ENCODE measurements at places on chromosomes 6 and 20.

GRCh38 chr6:15842727-15843117, 179.9 kb upstream of the DTNBP1 start:
- no peak for DNase-seq

DNA sequence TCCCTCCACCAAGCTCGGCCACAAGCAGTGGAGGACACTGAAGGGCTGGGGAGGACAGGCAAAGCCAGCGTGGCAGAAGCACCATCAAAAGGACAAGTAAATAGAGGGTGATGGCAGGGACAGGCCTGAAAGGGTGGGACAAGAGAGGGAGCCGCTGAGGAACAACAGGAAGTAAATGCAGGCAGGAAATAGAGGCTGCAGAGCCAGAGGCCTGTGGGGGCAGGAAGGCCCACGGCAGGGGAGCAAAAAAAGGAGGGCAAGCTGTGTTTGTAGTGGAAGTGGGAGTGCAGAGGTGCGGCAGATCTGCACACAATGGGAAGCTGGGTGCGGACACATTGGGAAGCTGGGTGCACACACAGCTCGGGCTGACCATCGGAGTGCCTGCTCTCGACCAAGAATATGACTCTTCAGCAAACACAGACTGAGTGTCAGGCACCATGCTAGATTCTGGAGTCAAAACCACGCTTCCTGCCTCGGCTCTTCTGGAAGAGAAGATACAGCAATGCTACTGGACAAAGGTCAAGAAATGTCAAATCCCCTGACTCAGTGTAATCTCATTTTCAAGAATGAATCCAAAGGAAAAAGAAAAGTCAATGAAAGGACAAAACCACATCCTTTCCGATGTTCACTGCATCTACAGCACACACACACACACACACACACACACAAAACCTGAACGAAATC, 40.4 kb upstream of the RAB22A start:
- DNase-seq, result no peak

DNA sequence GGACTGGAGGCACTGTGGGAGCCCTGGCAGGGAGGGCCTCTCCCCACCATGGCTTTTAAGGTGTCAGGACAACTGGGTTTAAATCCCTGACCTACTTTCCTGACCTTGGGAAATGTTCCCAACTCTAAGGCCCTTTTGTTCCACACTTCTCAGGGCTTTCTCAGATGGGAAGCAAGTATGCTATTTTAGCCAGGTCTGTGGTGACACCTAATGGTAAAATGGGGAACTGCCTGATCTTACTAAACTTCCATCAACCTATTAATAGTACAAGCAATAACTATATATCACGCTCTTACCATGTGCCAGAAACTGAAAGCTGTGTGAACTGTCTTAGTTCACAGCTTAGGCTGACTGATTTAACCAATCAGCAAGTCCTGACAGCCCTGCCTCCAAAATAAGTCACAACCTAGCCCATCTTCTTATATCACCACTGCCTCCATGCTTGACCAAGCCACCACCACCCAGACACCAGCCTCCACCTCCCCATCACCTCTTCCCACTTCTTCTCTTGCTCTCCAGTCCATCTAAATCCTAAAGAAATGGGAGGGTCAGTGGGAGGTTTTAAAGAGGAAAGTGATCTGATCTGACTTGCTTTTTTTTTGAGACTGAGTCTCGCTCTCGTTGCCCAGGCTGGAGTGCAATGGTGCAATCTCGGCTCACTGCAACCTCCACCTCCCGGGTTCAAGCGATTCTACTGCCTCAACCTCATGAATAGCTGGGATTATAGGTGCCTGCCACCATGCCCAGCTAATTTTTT, 6.9 kb upstream of the BLCAP start:
- peak; percentile 52 for DNase-seq

DNA sequence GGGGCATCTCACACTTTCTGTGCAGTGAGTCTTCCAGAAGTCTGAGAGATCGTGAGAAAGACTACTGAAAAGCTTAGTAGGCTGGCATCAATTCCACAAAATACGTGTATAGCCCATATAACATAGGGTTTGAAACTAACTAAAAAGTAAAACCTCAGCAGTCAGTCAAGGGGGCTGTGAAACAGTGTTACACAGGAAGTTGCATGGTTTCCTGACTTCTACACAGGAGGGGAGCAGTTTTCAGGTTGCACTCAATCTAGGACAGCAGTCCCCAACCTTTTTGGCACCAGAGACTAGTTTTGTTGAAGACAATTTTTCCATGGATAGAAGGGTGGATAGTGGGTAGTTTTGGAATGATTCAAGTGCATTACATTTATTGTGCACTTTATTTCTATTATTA, 4.7 kb upstream of the LY86 start:
- DNase-seq, result no peak

- DNase-seq, result peak; percentile 37
Measured at GRCh38 chr6:158707120-158707820, 57.4 kb downstream of the SYTL3 start.

- DNase-seq, result no peak
Measured at GRCh38 chr6:132063204-132063603, 112.0 kb upstream of the CCN2 start.

GRCh38 chr6:139253656-139254055, 38.1 kb downstream of the TXLNB start:
- DNase-seq, result no peak

- no peak for DNase-seq
Measured at GRCh38 chr20:833121-833449, 430 bp upstream of the FAM110A start.

DNA sequence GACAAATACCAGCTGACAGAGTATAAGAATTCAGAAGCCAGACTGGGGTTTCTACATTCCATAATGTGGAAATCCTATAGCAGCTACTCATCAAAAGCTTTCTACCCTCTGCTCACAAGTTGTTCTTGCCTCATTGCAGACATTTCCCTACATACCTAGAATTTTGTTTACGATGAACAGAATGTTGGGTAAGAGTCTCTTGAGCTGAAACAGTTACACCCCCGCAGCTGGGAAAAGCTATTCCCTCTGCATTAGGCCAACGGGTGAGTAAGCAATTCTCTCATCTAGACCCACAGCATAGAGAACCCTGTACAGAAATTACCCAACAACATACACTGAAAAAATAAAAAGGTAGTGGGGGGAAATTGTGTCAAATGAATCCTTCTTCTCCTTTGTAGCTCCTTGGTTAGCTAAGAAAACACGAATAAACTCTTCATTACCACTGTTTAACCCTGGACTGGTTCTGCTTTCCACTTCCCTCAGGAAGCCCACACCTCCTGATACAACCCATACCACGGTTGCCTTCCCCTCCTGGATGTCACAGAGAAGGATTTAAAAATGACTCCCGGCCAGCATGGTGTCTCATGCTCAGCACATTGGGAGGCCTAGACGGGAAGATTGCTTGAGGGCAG, 215.0 kb upstream of the SHLD1 start:
- no peak for DNase-seq

GRCh38 chr20:53434662-53435061, 159.0 kb downstream of the ZNF217 start:
- DNase-seq, result no peak

DNA sequence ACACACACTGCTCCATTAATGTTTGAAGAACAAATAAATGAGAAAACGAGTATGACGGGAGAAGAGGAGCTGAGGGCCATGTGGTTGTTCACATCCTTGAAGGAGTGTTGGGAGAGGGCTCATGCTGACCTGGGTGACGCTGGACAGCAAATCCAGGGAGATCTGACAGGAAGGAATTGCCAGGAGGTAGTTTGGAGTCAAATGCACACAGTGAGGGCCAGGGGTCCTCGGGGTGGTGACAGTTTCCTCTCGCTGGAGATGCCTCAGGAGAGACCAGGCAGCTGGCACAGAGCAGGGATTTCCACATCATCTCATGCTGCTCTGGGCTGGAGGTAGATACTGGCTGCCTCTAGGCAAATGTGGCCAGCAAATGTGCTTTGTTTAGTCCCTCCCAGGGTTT, 2.0 kb upstream of the TMEM181 start:
- no peak for DNase-seq

DNA sequence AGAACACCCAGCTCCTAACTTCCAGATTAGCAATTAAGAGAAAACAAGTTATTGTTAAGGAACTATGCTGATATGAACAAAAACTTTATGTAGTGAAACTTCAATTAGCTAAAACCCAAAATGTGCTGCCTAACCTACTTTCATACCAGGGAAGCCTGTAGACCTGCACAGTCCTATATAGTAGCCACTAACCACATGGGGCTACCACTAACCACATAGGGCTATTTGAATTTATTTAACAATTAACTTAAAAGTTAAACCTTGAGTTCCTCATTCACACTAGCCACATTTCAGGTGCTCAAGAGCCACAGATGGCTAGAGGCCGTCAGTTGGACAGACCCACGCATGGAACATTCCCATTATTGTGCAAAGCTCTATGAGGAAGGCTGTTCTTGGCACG, 72.4 kb upstream of the LAMP5 start:
- DNase-seq, result no peak

- no peak for DNase-seq
Measured at GRCh38 chr6:98981473-98981872, 33.7 kb upstream of the FBXL4 start.
